ENCODE measurements at places on chromosomes 12 and 14.

- DNase-seq, result no peak
Observed at GRCh38 chr14:81127785-81128184, 93.0 kb downstream of the GTF2A1 start.

DNA sequence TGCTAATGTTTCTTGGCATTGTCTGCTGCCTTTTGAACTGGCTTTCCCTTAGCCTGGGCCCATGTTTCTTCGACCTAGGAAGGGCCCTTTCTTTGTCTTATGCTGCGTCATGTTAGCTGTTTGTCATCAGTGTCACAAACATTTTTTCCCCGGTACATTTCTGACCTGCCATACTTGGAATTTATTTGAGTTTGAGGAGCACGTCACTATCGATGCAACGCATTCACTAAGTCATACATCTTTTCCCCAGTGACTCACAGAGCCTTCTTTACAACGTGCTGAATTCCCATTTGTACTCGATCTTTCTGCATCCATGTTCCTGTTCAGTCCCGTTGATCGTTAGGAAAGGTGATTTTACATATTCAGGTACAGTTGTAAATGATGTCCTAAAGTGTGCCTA, 56.2 kb upstream of the MMP17 start:
- DNase-seq, result no peak

- DNase-seq, result no peak
Observed at GRCh38 chr14:104091061-104091926, 5.8 kb downstream of the ASPG start.

DNA sequence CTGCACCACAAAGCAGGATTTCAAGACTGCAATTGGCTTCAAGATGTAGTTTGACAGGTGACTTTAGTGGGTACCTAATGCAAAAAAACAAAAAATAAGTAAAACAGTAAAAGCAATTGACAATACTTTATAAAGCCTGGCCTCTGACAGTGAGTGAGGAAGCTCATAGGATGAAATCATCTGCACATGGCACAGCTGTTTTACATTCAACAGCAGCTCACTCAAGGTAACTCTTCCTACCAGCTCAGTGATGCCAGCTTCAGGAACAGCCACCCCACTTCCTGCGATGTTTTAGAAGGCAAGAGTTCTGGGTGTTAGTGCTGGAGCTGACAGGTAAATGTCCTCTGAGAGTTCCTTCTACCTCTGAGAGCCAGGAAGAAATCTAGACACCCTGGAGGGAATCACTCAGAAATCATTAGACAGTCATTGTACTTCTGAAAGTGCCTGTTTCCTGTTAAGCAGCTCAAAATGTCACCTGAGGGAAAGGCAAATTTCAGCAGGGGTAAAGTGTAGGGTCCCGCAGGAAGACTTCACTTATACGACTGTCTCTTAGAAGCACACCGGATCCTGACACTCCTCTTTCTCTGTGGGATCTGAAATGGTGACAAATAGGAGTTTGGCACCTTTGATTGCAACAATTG, 99.9 kb downstream of the FOXN3 start:
- DNase-seq, result no peak

GRCh38 chr14:58408681-58409215, 13.0 kb downstream of the TOMM20L start:
- DNase-seq, result no peak

DNA sequence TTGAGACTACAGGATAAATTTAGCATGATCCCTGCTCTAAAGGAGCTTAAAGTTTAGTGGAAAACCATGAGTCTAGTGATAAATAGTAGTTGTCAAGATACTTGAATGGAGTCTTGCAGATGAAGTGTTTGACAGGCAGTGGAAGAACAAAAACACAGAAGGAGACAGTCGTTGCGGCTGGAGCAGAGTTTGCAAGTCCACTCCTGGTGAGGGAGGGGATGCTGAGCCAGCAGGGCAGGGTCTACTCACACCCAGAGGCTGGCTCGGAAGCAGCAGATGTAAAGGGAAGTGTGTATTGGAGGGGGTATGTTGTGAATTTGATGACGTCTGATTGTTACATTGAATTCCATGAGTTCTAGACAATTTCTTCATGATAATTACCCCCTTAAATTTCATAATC, 61.3 kb downstream of the TRAF3 start:
- no peak for DNase-seq

DNA sequence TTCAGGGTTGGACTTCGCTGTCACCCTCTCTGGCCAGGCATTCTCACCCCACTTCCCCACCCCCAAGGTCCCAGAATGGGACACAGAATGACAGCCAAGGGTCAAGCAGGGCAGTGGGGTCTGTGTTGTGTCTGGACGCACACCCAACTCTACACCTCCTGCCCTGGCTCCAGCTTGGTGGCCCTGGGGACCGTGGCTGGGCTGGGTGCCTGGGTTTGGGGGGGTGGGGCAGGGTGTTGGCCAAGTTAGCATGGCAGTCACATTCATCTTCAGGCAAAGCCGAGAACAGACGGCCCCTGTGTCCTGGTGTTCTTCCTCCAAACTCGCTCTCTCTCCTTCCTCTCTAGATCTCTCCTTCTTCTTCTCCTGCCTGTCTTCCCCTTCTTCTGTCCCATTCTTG, 5.6 kb downstream of the LRP1 start:
- DNase-seq, result no peak

- no peak for DNase-seq
Observed at GRCh38 chr12:123519141-123520001, 14.1 kb downstream of the RILPL1 start.

DNA sequence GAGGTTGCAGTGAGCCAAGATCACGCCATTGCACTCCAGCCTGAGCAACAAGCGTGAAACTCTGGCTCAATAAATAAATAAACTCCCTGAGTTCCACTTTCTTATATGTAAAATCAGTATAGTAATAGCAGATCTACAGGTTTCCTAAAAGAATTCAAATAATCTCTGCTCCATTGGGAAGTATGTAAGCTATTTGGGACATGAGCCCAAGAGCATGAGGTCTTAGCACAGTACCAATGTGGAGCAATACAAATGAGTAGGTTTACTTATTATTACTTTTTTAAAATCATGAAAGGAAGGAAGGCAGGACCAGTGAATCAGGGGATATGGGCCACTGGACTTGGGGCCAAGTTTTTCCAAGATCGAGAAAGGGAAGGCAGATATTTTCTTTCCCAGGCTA, 216.9 kb upstream of the DIO2 start:
- DNase-seq, result no peak

DNA sequence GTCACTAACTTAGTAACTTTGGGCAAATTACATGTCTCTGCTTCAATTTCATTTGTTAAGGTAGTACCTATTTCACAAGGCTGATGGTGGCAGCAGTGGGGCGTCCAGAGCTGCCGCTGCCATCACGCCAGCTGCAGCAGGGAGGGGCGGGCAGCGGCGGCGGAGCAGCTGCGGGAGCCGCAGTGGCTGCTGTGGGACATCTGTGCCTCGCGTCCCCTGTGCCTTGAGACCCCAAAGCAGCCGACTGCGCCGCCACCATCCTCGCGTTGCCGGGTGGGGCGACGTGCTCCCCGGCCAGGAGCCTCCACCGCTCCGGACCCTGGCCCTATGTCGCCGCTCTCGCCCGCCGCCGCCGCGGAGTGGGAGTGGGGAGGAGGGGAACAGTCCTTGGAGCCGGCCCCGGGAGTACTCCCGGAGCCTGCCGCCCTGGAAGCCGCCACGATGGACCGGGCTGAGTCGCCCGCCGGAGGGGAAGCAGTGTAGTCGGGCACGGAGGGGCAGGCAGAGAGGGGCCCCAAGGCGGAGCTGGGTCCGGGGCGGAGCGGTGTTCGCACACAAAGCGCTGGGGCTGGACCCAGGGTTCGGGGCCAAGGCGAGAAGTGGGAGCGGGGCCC, 51.4 kb downstream of the A2M start:
- DNase-seq, result no peak

GRCh38 chr14:90893510-90893909, 77.3 kb upstream of the TTC7B start:
- no peak for DNase-seq

DNA sequence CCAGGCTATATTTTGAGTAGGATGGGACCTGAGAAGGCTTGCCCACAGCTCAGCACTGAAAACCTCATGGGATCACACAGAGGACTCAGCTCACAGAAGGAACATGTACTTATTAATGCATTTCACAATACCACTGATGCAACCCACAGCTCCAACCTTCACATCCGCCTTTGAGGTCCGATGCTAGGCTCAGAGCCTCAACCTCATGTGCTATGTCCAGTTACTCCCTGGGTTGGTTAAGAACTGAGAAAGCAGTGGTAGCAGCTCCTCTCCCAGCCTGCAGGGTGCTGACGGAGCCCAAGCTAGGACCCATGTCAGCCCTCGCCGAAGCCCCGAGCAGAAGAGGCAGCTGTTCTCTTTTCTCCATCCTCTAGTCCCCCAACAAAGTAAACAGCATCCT, 52.9 kb downstream of the SPTB start:
- DNase-seq, result no peak

GRCh38 chr12:46557539-46558373, 185.2 kb upstream of the SLC38A2 start:
- DNase-seq, result no peak

DNA sequence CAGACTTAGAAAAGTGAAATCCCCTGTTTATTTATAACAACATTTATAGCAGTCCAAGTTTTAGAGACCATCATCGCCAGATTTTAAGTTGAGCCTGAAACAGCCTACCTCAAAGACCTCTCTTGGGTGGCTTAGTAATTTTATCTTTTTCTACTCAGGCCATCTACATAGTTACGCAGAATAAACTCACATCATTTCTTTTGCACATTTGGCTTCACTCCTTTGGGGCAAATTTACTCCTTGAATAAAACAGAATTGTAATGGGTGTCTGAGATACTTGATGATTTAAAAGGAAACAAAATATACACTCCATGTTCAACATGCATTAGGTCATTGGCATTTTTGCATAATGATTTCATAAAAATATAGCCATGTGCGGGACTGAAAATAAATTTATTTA, 104.7 kb upstream of the TSPAN8 start:
- DNase-seq, result no peak

DNA sequence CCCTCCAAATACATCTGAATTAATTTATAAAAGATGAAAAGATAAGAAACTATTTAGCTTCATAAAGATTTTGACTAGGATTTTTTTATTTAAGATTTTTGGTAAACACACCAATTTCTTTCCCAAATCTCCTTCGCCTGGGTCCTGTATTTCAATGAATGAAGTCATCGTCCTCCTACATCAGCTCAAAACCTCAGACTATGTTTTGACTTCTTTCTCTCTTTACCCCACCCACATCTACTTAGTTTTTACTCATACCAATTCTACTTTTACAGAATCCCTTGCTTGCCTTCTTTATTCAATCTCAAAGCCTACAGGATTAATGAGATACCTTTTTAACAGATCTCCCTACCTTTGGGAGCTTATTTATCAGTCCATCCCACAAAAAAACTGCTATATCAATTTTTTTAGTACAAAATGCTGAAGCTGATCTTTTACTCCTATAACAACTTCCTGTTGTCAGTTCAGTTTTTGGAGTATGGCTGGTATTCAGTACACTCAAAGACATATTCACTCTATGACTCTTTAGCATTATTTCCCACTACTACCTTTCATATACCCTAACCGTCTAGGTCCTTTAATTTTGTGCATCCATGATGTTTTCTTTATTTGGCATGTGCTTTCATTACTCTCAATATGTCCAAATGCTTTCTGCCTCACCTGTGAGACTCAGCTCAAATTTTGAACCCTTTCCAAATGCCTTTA, 18.7 kb upstream of the CCDC91 start:
- no peak for DNase-seq

GRCh38 chr12:113065126-113066007, 8.8 kb downstream of the DTX1 start:
- no peak for DNase-seq

GRCh38 chr12:51593539-51593938, 2.5 kb downstream of the SCN8A start:
- no peak for DNase-seq

DNA sequence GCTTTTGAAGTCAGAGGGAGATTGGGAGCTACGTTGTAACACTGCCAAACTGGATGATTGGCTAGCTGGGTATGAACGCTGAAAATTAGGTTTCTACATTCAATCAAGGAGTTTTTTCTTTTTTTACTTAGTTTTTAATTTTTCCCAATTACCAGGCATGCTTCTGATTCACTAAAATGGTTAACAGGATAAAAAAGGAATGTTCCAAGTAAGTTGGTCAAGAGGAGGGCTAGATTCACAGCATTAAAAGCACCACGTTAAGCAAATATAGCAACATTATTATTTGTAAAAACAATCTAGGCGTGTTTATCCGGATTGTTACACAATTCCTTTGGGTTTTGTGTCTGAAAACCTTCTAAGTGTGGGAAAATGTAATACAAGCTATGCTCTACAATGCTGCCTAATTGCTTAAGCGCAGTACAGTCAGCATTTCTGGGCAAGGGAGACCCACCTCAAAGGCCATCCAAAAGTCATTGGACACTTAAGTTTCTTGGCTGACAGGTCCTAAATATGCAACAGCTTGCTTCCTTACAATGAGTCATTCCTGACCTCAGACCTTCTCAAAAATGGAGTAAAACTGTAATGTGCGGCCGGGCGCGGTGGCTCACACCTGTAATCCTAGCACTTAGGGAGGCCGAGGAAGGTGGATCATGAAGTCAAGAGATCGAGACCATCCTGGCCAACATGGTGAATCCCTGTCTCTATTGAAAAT, 1.2 kb downstream of the RPLP0 start:
- no peak for DNase-seq

DNA sequence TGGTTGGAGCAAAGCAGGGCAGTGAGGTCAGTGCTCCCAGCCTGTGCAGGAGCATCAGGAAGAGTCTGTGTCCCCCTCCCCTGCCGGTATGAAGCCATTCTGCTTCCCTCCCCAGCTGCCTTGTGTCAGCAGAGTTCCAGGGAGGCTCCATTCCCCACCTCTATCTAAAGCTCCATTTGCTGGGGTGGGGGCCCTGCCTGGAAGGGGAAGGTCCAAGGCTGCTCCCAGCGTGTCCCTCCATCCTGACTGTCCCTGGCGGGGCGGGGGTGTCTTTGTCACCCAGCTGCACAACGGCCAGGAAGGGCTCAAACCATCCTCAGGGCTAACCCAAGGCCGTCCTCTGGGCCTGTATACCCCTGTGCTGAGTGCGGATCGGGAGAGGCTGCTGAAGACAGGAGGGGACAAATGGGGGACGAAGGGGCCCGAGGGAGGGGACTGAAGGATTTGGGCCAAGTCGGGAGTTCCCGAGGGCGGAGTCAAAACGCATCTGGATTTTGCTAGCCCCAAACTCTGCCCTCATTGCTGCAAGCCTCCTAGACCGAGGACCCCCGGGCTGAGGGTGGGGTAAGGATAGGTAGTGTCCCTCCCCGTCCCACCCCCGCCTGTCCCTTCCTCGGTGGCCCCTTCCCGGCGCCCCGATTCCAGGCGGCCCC, 748 bp upstream of the ACVRL1 start:
- no peak for DNase-seq

- DNase-seq, result no peak
Observed at GRCh38 chr14:105305345-105305744, 4.5 kb upstream of the BRF1 start.

GRCh38 chr12:21678959-21679358, 21.3 kb upstream of the LDHB start:
- DNase-seq, result no peak
